Left cardiac atrium (tissue), 4 donors: ENCODE measurements at places on chromosomes 4 and X. TPM values are rescaled to one million over a fixed set of nuclear protein-coding genes. Genes with fewer than 3 reads are reported as not detected.

The NEUROG2 gene
- total RNA-seq, result not detected

The UTP14A gene
- 7.7 TPM for total RNA-seq

The PCYT1B gene
- total RNA-seq, result 2.8 TPM

The NDUFC1 gene
- 181 TPM for total RNA-seq

The BMPR1B gene
- 0.77 TPM for total RNA-seq

The SH3RF1 gene
- 12.8 TPM for total RNA-seq

The LUZP4 gene
- not detected for total RNA-seq

The ASMT gene
- 0.24 TPM for total RNA-seq

The NLGN4X gene
- total RNA-seq, result 6.4 TPM

The HUWE1 gene
- 128 TPM for total RNA-seq

The SULT1E1 gene
- not detected for total RNA-seq

The ZNF718 gene
- total RNA-seq, result 7.1 TPM

The CYTL1 gene
- total RNA-seq, result 0.34 TPM

The COL4A6 gene
- 13.7 TPM for total RNA-seq

The DBET gene
- not detected for total RNA-seq

The SOWAHB gene
- not detected for total RNA-seq

The SYTL5 gene
- total RNA-seq, result not detected

The TACC3 gene
- total RNA-seq, result 6.3 TPM

The BCOR gene
- total RNA-seq, result 21.6 TPM

The SGMS2 gene
- 39.6 TPM for total RNA-seq

The PPP4R3C gene
- not detected for total RNA-seq

The KIAA1210 gene
- not detected for total RNA-seq

The LNX1 gene
- total RNA-seq, result 5.9 TPM

The SPANXN5 gene
- not detected for total RNA-seq

The PIR gene
- total RNA-seq, result 14.8 TPM

The GNRHR gene
- not detected for total RNA-seq

The VCX3B gene
- total RNA-seq, result not detected

The FAT4 gene
- 10.3 TPM for total RNA-seq

The ZMAT1 gene
- total RNA-seq, result 4.1 TPM

The EXOC1L gene
- total RNA-seq, result not detected

The ARMCX6 gene
- 30.3 TPM for total RNA-seq

The ZNF141 gene
- 10.2 TPM for total RNA-seq

The ASB9 gene
- total RNA-seq, result 1.3 TPM

The HPSE gene
- total RNA-seq, result 2.3 TPM

The VSIG4 gene
- 76.3 TPM for total RNA-seq

The MAGEB1 gene
- total RNA-seq, result not detected

The TMEM184C gene
- 28.0 TPM for total RNA-seq

The NXF2B gene
- not detected for total RNA-seq

The COL4A5 gene
- 23.9 TPM for total RNA-seq

The CABS1 gene
- not detected for total RNA-seq

The SRP72 gene
- 38.9 TPM for total RNA-seq

The TEX13C gene
- not detected for total RNA-seq

The HSFX1 gene
- 2.3 TPM for total RNA-seq

The GC gene
- not detected for total RNA-seq

The FAM47E gene
- total RNA-seq, result 2.2 TPM

The TCEAL2 gene
- 2.7 TPM for total RNA-seq

The SLIT2 gene
- total RNA-seq, result 11.2 TPM

The OPRPN gene
- not detected for total RNA-seq

The IDUA gene
- 15.4 TPM for total RNA-seq

The VCX gene
- not detected for total RNA-seq

The MAGEB17 gene
- total RNA-seq, result 0.18 TPM

The WAS gene
- 9.1 TPM for total RNA-seq

The PPP2R2C gene
- 5.2 TPM for total RNA-seq

The GABRQ gene
- total RNA-seq, result not detected

The MAGEA2B gene
- not detected for total RNA-seq

The LRRC66 gene
- total RNA-seq, result 0.27 TPM

The PRR32 gene
- total RNA-seq, result 4.9 TPM

The ODAM gene
- not detected for total RNA-seq
